ENCODE measurements at places on chromosomes 7 and 10.
A peak's percentile ranks its signal among the peaks of the same experiment; 100 is the strongest.

GRCh38 chr7:5677538-5678294 lies 103.7 kb downstream of the RNF216 start:
- no peak for DNase-seq

GRCh38 chr10:89644691-89644966 lies 413 bp downstream of the PANK1 start:
- DNase-seq = no peak

GRCh38 chr10:97065128-97065527 lies 120.6 kb downstream of the SLIT1 start:
- no peak for DNase-seq

DNA sequence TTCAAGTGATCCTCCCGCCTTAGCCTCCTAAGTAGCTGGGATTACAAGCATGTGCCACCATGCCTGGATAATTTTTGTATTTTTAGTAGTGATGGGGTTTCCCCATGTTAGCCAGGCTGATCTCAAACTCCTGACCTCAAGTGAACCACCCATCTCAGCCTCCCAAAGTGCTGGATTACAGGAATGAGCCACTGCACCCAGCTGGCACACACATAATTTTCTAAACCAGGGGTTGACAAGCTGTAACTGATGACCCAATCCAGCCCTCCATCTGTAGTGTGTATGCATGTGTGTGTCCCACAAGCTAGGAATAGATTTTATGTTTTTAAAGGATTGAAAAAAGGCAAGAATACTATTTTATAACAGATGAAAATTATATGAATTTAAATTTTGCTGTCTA lies 125.9 kb upstream of the INSYN2A start:
- no peak for DNase-seq

- DNase-seq = no peak
Observed at GRCh38 chr10:43111921-43112607, 26.2 kb upstream of the CSGALNACT2 start.

DNA sequence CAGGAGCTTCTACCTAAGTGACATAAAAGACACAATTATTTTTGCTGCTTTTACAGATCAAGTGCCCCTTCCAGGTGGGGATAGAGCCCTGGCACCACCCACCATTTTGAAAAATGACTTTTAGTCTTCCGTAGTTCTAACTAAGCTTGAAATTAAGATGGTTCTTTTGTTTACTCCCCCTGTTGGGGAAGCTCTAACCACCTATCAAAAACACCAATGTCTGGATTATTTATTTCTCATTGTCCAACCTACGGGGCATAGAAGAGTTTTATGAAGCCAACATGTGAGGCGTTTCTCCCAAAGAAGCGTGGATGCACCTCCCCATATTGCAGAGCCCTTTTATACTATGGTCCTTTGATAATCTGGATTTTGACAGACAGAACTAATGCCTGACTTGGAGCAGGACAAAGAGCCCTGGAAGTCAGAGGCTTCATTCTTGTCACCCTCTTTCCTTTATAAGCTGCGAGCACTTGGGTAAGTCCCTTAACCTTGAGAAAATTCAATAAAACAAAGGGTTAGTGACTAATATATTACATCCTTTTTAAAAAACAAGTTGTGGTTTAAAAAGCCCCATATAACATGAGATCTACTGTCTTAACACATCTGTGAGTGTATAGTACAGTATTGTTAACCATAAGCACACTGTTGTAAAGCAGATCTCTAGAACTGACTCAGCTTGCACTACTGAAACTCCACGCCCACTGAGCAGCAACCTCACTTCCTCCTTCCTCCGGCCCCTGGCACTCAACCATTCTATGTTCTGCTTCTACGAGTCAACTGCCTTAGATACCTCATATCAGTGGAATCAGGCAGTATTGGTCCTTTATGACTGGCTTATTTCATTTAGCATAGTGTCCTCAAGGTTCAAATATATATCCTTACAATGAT lies 67.5 kb downstream of the ATXN7L1 start:
- DNase-seq = peak; percentile 54

GRCh38 chr10:110376021-110376766 lies 71.5 kb upstream of the SMNDC1 start:
- no peak for DNase-seq

- no peak for DNase-seq
Observed at GRCh38 chr10:112583236-112583939, 136.4 kb downstream of the VTI1A start.

DNA sequence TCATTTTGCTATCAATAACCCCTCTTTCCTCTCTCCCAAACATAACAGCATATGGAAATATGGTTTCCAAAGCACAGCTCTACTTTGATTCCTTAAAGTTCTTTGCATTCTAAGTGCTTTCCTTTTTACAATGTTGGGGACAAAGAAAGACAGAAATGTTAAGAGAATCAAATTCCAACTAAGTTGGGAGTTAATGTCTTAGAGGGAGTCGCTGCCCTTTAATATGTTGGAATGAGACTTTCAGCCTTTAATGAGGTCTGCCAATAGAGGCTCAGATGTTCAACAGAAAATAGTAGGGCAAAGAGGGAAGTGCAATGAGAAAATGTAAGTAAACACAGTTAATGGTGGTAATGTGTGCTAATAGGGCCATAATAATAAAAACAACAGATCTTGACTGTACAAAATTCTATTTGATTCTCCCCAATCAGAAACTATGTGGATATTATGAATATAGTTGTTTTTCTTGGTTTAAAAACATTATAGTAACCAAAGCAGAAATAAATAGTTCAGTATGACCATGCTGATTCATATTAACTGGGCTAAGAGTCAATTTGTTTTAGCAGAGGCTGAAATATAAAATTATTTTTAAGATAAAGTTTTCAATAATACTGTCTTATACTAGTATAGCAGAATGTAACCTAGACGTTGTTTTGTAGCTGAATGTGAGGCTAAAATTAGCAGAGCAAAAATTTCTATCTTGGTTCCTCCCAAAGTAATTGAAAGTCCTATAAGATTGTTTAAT lies 10.3 kb downstream of the HYCC1 start:
- DNase-seq = no peak

GRCh38 chr7:108158776-108159175 lies 28.6 kb upstream of the LAMB4 start:
- DNase-seq = no peak

DNA sequence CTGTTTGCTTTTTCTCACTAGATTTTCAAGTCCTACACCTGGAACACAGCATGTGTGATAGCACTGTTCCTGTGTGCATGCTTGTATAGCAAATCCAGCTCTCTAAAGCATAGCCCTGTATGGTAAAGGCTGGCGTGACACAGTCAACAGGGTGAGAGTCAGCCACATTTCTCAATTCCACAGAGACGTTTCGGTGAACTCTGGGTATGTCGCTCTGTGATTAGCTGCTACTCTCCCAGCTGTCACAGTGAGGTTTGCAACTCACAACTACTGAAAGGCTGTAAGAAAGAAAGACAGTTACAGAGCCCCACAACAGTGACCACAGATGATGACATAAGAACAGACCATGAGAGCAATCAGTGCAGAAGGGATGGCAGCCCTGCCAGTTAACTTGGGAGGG lies 170.6 kb upstream of the IMMP2L start:
- DNase-seq = no peak

DNA sequence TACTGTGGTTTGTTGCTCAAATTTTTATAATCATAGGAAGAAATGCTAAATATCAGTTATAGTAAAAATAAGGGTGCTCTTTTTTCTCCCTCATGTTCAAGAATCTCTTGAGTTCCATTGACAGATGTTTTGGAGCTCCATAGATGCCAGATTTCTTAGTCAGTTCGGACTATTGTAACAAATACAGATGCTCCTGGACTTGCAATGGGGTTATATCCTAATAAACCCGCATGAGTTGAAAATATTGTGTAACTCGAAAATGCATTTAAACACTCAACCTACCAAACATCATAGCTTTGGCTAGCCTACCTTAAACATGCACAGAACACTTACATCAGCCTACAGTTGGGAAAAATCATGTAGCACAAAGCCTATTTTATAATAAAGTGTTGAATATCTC lies 100.7 kb upstream of the CSTF2T start:
- DNase-seq = no peak

GRCh38 chr7:155913291-155913690 lies 101.0 kb upstream of the SHH start:
- no peak for DNase-seq

DNA sequence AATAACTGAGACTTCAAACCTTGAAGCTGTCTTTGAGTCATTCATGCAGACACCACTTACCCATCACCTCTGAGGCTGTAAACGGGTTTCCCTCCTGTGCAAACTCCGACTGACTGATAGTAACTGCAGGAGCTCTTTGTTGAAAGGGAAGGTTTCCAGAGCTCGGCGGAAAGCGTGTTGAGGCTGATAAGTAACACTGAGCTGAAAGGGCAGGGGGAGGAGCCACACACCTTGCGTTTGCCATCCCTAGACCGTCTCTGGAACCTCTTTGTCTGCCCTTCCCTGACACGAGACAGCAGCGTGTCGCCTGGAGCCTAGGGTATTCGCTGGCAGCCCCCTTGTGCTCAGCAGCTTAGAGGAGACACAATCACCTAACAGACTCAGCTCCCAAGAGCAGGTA lies 134.0 kb downstream of the PAXIP1 start:
- no peak for DNase-seq

DNA sequence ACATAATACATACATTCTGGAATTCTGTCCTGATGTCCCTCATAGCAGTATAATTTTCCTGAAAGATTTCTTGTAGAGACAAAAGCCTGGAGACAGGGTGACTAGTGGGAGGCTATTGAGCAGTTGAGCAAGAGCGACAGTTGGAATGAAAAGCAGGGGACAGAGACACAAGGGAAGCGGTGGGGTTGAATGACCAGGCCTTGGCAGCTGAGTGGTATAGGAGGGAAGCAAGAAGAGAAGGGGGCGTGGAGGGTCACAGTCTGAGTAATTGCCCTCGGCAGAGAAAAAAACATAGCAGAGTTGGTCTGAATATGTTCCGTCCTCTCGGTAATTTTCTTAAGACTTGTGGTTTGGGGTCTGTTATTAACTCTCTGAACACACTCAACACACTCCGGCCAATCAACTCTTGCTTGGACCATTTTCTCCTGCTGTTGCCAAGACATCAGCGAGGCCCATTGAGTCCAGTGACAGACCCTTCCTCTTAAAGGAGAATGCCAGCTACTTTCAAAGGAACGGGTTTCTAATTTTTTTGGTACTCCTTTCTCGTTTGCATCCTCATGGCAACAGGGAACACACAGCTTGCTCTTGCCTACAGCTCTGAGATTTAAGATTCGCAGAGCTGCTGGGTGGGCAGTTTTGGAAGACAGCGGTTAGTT lies 5.3 kb upstream of the ACTR3B start:
- DNase-seq = no peak

GRCh38 chr7:7324698-7325097 lies 142.4 kb downstream of the C1GALT1 start:
- DNase-seq = no peak

GRCh38 chr10:119353421-119353820 lies 146.1 kb downstream of the GRK5 start:
- DNase-seq = no peak

DNA sequence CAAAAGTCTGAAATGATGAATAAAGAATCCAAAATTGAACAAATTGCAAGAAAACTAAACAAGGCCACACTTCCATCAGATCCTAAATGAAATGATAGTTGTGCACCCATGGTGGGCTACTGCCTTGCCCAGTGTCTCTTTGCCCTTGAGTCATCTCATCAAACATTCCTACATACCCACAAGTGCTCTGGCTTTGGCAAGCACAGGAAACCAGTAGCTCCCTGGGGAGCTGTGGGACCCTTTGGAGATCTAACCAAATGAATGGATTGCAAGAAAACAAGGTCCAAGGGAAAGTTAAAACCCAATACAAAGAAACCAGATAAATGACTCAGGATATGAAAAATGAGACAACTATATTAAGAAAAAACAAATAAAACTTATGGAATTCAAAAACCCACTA lies 129.8 kb upstream of the TMEM229A start:
- no peak for DNase-seq

- DNase-seq = no peak
Observed at GRCh38 chr7:120732256-120732655, 125.7 kb downstream of the TSPAN12 start.

GRCh38 chr7:75835688-75836285 lies 22.2 kb upstream of the CCL24 start:
- no peak for DNase-seq

DNA sequence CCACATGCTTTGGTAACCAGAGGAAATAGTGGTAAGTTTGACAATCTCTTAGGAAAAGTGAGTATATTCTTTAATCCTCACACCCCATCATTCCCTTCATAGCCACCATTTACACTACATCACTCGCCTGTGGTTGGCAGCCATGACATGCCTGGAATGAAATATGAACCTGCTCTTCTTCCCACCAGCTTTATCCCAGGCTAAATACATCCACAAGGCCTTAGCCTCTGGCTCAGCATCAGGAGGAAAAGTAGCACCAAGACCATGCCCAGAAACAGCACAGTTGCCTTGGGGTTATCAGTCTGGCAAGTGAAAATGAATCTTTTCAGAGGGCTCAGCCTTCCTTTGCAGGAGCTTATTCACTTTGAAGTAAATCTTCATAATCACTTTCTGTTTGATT lies 40.3 kb downstream of the SGCE start:
- no peak for DNase-seq

- DNase-seq = no peak
Observed at GRCh38 chr7:137454246-137454724, 110.8 kb upstream of the PTN start.

GRCh38 chr7:41481353-41481752 lies 221.5 kb downstream of the INHBA start:
- no peak for DNase-seq

DNA sequence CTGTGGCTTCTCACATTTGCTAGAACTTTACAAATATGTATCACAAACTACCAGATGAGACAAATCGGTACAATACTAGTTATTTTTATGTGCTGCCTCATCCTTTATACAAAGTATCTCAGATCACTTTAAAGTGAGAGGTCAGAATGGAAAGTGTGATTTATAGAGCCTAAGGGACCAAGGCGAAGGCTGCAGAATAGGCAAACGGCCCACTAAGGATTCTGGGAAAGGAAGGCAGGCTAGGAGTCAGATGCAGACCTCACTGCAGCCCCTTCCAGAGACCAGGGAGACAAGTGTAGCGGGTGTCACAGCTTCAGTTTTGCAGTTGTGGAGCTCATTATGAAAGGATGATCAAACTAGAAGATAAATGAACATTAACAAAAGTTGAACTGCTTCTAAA lies 190.6 kb downstream of the HIBADH start:
- no peak for DNase-seq

DNA sequence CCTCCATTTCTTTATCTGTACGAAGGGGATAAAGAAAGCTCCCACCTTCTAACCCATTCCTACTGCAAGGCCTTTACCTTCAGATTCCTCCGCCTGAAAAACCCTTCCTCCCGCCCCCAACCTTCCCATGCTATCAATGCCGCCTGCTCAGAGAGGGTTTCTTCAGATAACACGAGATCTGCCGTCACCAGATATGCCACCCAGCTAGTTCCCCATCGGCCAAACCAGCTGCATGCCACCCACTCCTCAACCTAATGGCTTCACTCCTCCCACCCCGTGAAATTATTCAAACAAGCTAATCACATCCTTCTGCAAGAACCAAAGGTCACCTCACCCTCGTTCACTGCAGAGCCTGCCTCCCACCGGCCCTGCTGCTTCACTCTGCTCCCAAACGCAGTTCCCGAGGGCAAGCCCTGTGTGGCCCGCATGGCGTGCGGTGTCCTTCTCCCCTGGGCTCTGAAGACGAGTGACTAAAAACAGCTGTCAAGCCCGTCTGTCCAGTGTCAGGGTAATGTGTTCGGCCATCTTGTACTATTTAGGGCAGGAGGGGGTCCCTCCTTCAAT lies 46.8 kb upstream of the TMEM213 start:
- no peak for DNase-seq
